ENCODE measurements at places on chromosomes 1 and 21. TPM values are rescaled to one million over a fixed set of nuclear protein-coding genes. Genes with fewer than 3 reads are reported as not detected.

DNA sequence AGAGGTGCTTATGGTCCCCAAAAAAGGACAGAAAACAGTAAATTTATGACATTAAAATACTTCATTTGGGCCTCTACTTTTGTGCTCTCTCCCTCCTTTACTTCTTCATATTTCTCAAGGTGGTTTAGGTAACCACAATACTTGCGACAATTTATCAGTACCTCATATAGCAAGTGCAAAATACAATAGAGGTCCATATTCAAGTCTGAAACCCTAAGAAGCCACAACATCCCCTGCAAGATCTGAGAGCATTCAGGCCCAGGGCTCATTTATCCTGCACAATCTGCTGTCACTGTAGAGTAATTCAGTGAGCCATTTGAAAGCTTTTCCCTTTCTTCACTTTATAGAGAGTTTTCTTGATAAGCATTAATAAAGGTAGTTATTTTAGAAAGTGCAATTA, 24.2 kb upstream of the ATP6V1G3 start:
- DNase-seq: no peak

DNA sequence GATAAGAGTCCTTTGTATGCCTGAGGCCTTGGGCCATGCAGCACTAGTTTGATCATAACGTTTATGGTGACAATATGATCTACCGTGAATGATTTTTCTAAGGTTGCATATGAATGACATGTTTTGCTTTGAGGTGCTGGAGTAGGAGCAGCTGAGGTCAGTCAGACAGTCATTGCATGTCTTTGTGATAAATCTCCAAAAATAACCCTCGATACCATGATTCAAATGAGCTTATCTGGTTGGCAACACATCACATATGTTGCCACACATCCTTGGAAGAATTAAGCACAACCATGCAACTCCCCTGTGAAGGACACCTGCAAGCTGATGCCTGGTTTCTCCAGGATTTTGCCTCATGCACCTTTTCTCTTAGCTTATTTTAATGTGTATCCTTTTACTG, 394.5 kb downstream of the LTN1 start:
- DNase-seq: no peak

DNA sequence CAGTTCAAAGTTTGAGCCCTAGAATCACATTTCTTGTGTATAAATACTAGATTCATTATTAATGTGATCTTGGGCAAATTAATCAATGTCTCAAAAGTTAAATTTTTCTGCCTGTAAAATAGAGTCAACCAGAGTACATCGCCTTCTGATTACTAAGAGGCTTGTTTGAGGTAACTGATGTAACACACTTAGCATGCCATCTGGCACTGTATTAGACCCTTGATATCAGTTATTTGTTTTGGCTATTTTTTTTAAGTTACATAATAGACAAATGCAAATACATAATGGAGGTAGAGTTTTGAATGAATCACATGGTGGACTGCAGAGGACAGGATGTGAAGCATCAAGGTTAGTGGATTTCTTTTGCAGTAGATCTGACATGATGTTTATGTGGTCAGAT, 298.4 kb downstream of the ADGRL2 start:
- DNase-seq: no peak

DNA sequence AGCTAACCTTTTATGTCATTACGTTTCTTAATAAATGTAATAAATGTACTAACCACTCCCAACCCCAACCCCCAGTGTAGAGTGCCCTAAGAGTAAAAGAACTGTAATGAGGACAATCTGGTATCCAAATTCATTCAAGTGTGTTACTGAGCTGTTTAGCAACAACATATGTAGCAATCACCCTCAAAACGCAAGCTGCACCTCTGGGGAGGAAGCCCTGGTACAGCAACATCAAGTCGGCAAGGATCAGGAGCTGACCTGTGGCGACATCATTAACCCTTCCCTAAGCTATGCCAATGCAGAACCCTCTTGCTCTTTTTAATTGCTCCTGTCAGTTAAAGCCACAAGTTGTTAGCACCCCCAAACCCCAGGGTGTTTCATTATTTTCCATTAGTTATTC, 47.1 kb downstream of the STX6 start:
- no peak for DNase-seq

- DNase-seq: no peak
These were observed 111.1 kb downstream of the SMYD2 start for GRCh38 chr1:214391873-214392645.

DNA sequence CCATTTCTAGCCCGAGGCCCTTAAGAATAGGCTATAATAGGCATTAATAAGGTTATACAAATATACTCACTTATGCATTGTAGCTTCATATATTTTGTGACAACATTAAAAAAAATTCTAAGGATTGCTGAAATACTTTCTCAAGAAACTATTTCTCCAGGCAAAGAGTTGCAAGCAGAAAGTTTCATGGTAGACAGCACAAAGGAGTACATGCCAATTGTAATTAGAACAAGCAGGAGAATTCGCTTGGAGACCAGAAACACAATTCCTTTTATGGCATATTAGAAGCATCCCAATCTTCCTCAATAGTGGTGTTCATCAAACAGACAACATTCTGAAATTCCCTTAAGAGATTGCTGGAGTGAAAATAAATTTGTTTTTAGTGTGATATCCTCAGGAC, 122.8 kb downstream of the CRB1 start:
- DNase-seq: no peak

GRCh38 chr1:82625537-82625936, 824.8 kb downstream of the ADGRL2 start:
- DNase-seq: no peak

The LRRC8C gene
- total RNA-seq: 2.2 TPM

The MOB3C gene
- total RNA-seq: 8.3 TPM

The SLAMF6 gene
- total RNA-seq: not detected

The ADGRL4 gene
- 16.6 TPM for total RNA-seq

The DYRK1A gene
- 93.1 TPM for total RNA-seq

Data from osteoblast (primary cell).